ENCODE measurements at places on chromosomes 7 and 10.

DNA sequence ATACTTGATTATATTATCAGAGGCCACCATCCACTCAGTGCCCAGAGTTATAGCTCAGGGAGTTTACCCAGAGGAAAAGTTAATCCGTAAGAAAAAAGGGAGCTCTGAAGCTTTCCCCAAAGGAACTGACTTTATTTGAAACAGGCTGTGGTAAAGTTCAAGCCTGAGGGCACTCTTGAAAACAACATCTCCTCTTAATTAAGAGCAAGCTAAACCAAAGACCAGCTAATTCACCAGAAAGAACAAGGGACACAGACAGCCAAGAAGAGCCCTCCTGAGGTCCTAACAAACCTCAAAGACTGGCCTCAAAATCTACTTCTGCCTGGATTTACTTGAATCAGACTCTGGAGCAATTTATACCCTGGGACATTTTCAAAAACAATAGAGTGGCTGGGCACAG lies 159.6 kb upstream of the CHST15 start:
- DNase-seq, result no peak

DNA sequence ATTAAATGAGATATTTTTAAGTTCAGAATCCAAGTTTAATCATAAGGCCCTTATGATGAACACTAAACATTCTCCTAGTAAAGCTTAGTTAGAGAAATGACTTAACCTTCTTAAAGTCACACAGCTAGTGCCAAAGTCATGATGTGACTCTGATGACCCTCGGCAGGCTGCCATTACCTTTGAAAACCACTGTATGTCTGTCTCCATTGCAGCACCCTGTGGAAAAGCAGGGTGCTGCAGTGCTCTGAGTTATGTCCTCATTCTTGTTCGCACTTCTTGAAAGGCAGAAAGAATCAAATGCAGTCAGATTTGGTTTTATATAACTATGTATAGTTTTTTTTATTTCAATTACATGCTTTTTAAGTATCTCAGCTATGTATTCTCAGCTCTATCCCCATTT lies 105.0 kb downstream of the PHTF2 start:
- DNase-seq, result no peak

DNA sequence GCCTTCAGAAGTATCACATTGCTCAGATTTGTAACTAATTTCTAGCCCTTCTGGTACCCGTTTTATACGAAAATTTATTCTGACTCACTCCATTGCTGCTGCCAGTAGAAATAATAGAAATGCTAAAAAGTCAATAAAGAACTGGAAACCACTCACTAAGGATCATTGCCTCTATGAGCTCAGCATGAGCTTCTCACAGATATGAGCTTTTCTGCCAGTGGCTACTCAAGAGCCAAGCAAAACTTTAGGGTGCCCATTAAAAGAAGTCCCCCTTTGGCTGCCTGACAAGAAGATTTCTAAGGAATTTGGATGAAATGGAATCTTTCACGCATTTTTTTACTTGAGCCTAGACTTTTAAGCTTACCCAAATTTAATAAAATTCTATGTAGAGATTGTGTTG lies 52.5 kb downstream of the GPR37 start:
- DNase-seq, result no peak

DNA sequence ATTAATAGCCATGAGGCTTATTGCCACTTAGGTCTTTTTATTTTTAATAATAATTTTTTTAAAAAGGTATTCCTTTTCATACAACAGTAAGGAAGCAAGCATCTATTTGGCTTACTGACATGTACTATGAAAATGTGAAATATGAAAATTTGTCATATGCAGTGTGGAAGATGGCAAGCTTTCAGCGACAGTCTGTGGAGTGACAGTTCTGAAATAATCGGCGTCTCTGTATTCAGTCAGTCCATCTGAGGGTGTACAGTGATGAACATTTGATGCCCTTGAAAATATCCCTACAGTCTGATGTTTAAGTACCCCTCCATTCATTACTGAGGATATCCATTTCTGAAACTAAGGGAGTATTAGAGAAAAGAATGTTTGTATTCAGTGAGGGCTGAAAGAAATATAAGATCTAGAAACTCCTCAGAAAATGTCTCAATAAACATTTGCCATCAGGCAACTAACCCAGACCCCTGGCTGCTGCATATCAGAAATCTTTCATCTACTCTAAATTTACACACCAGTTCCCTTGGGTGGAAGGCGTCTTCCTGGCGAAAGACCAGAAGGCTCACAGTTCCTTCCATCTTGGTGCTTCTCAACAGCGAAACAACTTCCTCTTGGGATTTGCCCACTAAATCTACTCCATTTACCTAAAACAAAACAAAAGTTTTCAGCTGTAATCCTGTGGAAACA lies 440.6 kb downstream of the PARD3 start:
- DNase-seq, result no peak

DNA sequence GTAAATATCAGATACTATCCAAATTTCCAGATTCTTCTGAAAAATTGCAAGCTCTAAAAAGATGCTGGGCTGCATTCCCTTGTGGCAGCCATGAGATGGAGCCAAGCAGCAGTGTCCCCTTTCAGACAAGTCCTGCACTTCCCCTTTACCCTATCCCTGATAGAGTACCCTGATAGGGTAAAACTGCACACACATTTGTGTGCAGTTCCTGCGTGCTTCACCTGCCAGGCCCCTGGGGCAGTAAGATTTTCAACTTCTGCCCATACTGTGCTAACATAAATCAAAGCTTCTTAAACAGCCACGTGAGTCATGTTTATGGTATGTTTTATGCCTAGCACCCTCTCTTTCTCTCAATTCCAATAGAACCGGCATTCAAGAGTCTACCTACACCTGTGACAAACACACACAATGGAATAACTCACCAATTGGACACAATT lies 52.2 kb downstream of the IFIT5 start:
- DNase-seq, result no peak

- DNase-seq, result no peak
Measured at GRCh38 chr10:67114945-67115344, 189.1 kb downstream of the LRRTM3 start.

GRCh38 chr7:31052487-31052840 lies 356 bp downstream of the ADCYAP1R1 start:
- DNase-seq, result no peak

DNA sequence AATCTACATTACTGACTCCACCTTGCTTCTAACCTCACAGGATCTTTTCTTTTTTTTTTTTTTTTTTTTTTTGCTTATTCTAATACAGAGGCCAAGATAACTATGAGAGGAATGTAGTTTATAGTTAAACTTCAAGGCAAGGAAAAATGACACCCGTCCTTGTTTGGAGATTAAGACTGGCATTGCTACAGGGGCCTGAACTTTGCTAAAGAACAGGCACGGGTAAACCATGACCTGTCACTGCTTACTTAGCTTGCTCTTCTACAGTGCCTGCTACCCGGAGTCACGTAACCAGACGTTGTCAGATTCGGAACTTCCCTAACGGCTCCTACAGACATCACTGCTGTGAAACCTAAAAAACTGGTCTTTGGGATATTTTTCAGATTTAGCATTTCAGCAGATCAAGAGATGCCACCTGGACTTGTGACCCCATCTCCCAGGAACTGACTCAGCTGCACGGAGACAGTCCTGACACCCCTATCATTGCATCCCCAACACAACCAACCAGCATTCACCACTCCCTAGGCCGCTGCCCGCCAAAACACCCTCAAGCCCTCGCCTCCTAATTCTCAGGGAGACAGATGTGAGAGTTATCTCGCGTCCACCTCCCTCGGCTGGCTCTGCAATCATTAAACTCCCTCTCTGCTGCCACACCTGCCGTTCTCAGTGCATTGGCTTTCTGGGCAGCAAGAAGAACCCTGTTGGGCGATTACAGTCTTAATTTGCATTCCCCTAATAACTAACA lies 27.5 kb downstream of the MAD1L1 start:
- DNase-seq, result no peak

- DNase-seq, result no peak
Measured at GRCh38 chr10:3272300-3272699, 99.7 kb upstream of the PITRM1 start.

DNA sequence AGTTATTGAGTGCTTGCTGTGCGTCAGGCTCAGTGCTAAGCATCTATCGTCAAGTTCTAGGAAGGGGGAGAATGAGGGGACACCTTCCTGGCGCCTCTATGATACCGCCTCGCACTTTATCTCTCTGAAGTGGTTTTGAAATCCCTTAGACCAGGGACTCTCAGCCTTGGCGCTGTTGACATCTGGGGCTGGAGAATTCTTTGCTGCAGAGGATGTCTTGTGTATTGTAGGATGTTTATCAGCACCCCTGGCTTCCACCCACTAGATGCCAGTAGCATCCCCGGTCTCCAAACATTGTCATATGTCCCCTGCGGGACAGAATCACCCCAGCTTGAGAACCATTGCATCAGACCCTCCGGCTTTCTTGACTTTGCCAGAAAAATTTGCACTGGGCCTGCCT lies 285.5 kb downstream of the CCDC3 start:
- no peak for DNase-seq

DNA sequence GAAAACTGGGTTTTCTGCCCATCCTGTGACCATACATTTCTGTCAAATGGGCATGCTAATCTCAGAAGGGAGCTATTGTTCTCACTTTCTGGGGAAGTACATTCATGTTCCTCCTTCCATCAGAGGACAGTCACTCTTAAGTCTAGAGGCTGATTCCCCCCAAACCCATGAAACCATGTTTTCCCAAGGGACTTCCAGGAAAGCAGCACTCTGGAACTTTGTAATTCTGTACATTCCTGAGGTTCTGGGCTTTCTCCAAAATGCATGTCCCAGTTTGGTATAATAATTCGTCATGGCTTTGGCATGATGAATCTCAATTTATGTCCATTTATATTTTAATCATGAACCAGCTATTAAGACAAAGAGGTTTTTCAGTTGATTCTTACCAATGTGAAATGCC lies 688.1 kb downstream of the LRMDA start:
- DNase-seq, result no peak

Measured in BJ (cell line).